ENCODE measurements at places on chromosomes 5 and 9.

DNA sequence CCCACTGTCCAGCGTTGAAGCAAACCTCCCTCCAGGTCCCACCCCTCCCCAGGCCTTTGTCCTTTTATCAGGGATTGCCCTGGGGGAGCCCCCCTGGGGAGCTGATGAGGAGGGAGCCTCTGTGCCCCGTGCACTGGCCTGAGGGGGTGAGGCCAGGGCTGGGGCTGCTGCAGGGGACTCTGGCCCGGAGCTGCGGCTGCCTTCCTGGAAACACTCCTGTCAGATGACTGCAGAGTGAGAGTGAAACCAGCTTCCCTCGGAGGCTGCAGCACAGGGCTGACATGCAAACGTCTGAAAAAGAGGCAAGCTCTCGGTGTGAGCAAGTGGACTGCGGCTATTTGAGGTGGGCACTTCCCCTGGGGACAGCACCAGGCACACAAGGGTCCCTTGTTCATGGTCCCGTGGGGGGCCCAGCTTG, 4.6 kb upstream of the TRAF2 start:
- peak; percentile 21 for DNase-seq

GRCh38 chr5:37272511-37272910, 23.3 kb upstream of the CPLANE1 start:
- DNase-seq = no peak

DNA sequence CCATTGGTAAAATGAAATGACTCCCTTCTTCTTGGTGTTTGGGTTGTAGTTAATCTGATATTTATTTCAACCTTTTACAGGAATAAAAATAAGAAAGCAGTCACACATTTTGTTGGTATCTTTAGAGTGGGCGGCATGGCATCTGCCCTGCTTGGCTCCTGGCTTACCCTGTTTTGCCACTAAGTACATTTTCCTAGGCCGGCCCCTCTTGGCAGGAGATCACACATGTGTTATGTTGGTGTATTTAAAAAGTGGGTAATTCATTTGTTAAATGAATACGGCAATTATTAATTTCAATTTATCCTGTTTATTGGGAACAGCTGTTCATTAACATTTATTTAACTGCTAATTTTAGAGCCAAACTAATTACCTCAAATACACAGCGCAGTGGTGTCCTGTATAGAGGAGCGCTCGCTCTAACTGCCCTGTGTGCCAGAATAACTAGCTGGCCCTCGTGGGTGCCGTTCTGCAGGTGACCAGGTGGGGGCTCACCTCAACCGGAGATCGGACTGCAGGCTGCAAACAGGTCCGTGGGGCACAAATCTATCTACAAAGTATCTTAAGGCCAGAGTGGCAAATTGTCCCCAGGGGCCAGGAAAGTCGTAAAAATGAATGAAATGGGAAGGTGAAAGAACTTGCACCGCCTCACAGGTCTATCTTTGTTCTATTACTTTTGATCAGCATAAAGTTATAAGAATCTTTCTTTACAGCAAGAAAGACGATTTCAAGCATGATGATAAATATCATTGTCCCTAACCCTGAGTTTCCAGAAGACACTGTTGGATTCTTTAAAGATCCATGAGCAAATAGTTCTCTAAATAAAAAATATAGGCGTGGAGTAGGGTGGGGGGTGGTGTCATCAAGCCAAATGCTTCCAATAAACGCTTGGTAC, 26.2 kb upstream of the GPR151 start:
- DNase-seq = peak; percentile 45

GRCh38 chr5:33611877-33612276, 171.1 kb downstream of the TARS1 start:
- no peak for DNase-seq

DNA sequence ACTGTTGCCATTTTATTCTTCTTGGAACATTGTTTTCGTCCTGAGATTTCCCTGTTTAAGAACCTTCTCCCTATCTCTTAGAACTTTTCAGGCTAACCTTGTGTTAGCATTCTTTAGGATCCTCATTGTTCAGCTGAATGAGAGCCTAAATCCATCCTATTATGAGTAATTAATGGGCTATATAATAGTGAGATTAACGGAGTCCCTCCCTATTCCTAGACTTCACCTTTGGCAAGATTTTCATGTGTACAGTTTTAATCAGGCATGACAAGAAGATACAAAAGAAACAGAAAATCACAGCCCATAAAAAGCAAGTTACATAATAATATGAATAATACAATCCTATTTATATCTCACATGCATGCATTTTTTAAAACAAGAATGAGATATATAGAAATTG, 9.1 kb upstream of the MSMP start:
- no peak for DNase-seq

DNA sequence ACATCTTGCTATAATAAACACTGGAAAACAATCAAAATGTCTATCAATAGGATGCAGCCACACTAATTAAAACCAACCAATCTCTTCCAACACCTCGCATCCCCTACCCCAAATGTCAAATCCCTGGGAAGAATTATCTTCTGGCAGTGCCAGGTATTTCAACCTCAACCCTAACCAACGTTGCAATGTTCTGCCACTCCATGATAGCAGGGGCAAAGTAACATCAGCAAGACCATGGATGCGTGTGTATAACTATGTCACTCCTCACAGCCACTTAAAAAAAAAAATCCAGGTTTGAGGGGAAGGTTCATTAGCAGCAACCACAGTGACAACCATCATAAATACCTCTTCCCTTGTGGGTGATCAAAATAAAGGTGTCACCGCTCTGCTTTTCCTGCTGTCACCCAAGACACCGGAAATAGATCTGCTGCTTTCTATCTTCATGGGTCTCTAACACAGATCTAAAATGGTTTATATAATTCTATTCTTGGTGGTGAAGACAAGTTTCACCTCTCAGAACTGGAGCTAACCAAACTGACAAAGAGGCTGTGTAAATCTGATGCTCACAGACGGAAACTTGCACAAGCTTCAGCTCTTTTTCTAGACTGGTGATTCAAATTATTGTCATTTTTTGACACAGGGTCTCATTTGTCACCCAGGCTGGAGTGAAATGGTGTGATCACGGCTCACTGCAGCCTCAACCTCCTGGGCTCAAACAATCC, 9.9 kb downstream of the HSPA9 start:
- peak; percentile 78 for DNase-seq

DNA sequence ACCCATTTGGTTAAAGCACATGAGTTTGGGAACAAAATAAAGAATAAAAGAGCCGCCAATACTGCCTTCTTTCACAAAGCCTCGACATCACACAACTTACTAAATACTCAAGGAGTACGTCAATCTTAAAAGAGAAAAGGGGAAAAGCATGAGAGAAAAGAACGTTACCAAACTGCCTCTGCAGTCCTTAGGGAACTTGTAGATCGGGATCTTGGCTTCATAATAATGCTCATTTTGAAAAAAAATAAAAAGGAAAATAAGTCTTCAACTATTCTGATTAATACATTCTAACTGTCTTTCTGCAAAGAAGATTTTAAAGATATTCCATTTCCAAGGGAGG, 618.4 kb downstream of the PDE4D start:
- DNase-seq = no peak

- DNase-seq = no peak
Observed at GRCh38 chr5:74641735-74642542, 1.4 kb upstream of the ENC1 start.

- no peak for DNase-seq
Observed at GRCh38 chr5:145056800-145057199, 778.3 kb downstream of the PRELID2 start.

- no peak for DNase-seq
Observed at GRCh38 chr9:2778816-2779215, 61.5 kb downstream of the KCNV2 start.

DNA sequence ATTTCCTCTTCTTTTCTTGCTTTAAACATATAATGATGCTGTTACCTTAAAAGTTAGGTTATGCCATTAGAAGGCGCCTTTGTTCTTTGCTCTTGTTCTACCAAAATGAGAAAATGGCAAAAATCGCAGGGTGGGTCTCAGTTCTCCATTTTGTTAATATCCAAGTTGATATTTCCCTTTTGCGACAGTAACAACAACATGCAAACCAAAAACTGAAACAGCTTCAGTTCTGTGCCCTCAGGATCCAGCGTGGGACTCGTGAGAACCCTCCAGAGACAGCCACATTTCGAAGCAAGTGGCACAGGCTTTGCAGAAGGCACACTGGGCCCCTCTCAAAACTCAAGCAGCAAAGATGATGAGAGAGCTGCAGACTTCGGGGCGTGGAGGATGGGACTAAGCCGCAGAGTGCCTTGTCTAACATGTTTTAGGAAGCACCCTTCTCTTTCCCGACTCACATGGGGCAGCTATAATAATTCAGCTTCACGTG, 33.0 kb upstream of the LCP2 start:
- no peak for DNase-seq

DNA sequence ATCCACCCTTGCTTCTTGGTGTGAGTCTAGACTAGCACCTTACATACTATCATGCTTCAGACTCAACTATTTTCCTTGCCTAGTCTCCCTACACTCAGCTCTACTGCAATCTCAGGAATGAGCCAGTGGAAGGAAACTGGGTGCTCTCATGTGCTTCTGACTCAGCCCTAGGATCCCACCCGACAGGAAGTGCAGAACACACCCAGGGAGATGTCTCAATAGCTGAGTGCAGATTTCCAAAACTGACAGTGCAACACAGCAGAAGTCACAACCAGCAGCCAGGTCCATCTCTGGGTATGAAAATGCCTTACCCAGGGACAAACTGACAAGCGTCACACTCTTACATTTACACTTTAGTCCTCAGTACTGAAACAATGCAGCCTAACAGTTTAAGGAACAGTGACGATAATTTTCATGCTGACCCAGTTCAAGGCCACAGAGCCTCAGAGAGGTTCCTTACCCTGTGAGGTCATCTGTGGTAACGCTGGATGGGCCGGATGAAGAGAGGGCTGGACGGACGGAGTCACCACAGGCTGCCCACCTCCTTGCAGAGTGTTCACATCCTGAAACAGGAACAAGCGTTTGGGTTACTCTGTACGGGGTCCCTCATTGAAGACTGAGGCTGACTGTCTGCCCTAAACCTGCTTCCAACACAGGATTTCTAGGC, 33.0 kb downstream of the FKBP15 start:
- DNase-seq = no peak

DNA sequence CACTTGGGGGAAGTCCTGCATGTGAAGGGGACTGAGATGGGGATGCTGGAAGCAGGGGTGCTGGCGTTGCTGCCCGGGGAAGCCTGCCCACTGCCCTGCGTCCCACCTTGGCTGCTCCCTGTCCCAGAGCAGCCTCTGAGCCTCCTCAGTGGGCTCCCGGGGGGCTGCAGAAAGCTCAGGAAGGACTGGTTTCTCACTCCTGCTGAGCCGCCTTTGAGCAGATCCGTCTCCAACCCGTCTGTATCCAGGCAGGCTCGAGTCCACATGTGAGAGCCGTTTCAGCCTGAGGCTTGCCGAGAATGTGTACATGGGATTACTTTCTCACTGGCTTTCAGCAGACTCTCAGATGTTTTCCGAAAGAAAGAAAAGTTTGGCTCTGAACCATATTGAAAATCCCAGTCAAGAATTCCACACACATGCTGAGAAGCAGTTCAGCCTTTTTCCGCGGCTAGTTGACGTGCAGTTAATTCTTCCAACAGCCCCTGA, 95.3 kb upstream of the COL5A1 start:
- no peak for DNase-seq

- no peak for DNase-seq
Observed at GRCh38 chr5:58855851-58856739, 273.2 kb downstream of the RAB3C start.

GRCh38 chr5:10653751-10654400, 90.0 kb downstream of the ANKRD33B start:
- DNase-seq = no peak

DNA sequence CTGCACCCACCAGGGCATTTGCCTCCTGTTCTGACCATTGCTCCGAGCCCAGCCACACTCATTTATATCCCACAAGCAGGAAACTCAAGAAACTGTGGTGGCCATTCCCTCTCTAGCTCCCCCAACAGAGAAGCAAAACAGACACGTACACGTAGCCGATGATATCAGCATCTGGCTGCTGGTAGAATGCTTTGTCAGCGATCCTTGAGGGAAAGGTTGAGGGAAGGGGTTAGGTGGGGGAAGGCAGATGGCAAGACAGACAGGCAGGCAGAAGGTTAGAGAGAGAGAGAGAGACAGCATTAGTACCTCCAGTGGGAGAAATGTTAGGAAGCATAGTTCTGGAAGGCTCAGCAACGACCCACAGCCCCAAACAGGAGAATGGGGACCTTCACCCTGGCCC, 7.8 kb downstream of the HIGD2A start:
- DNase-seq = no peak

GRCh38 chr5:111231119-111231518, 6.9 kb downstream of the CAMK4 start:
- DNase-seq = no peak

DNA sequence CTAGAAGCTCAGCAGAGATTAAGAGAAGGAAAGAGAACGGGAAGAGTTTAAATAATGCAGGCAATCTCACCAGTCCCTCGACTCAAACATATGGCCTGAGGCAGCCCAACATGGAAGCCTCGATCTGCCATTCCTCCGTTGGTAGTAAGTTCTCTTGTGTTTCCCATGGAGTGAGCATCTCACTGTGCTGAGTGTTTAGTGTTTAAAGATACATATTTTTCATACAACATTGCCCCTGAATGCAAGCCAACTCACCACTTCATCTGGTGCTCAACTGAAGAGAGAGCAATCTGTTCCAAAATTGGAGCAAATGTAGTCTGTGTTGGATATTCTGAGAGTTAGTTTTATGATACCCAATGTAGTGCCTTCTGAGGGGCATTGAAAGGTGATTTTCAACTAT, 171.5 kb upstream of the ATP10B start:
- no peak for DNase-seq

DNA sequence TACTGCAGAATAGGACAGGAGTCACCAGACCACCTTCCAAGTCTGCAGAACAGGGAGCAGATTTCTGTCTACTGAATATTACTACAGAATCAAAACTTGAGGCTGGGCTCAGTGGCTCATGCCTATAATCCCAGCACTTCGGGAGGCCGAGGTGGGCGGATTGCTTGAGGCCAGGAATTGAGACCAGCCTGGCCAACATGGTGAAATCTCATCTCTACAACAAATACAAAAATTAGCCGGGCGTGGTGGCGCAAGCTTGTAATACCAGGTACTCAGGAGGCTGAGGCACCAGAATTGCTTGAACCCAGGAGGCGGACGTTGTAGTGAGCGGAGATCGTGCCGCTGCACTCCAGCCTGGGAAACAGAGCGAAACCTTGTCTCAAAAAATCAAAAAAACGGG, 710.8 kb upstream of the WWC1 start:
- DNase-seq = no peak

DNA sequence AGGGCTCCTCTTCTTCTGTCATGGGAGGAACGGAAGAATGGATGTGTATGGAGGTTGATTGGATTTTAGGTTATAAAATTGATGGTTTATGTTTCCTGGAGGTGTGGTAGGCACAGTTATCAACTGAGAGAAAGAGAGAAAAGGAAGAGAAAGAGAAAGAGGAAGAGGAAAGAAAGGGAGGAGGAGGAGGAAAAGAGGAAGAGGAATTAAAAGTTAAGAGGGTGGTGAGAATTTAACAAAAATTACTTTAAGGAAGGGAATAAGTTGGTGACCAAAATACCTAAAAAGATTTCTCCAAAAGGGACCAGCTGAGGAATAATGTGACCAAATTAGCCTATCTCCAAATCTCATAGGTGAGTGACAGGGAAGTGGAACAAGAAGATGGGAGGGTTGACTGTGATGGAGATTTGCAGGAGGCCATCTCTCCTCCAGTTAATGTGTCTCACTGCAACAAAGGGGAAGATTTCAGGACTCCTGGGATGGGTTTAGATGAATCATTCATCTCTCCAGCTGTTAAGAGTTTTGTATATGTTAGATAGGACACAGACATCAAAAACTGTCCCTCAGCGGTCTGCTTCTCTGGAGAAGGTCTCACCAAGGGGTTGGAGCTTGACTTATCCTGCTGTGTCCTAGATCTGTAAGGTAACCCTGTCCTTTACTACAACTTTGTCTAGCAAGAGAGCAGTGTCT, 76.0 kb upstream of the TMC1 start:
- no peak for DNase-seq

All from central memory CD4-positive, alpha-beta T cell (primary cell).